ENCODE measurements at places on chromosomes 6 and 20.

GRCh38 chr20:23145281-23145700, 59.2 kb upstream of the CD93 start:
- no peak for DNase-seq

DNA sequence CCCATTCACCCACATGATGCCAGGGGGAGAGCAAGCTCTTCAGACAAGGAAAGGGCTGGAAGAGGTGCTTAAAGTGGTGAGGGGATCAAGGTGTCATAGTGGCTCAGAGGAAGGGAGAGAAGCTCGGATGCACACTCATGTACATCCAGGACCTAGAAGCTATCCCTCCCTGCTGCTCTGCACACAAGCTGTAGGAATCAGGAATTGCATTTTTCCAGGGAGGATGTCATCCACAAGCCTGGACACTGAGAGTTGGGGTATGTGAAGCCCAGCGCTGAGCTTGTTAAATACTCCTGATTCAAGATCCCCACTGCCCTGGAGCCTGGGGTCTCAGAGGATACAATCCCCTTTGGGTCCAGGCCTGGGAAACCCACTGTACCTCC, 85.8 kb upstream of the CCDC167 start:
- no peak for DNase-seq

DNA sequence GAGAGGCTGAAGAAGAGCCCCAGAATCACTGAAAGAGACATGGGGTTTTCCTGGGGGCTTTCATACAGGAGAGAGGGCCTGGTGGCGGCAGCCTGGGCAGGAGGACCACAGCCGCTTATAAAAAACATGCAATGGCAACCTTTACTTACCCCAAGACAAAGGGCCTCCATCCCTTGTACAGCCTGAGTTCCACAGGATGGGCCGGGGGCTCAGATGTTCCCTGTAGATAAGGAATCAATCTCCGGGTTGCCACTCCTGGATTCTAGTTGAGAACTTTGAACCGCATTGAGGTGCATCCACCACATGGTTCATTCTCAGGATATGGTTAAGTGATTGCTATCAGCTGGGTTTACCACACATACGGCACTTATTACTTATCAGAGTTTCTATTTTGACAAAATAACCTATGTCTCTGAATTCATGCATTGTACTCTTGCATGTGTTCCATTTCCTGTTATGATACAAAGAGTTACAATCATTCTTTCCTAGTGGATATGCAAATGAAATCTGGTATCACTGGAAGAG, 677.6 kb downstream of the KIF16B start:
- no peak for DNase-seq

GRCh38 chr20:3553663-3554062, 82.8 kb downstream of the ATRN start:
- no peak for DNase-seq

DNA sequence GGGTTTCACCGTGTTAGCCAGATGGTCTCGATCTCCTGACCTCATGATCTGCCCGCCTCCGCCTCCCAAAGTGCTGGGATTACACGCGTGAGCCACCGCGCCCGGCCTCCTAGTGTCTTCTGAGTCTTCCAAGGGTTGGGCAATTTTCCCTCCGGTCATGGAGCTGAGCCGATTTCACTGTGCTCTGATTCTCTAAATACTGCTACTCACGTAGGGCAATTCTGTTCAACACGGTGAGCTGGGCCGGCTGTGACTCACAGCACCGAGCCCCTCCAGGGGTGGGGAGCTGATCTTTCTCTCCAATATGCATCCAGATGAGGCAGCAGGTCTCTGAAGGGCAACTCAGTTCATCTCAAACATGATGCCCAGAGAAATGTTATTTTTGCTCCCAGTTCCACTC, 71.6 kb upstream of the CD93 start:
- DNase-seq, result no peak

GRCh38 chr6:17914651-17915050, 72.8 kb downstream of the KIF13A start:
- no peak for DNase-seq

DNA sequence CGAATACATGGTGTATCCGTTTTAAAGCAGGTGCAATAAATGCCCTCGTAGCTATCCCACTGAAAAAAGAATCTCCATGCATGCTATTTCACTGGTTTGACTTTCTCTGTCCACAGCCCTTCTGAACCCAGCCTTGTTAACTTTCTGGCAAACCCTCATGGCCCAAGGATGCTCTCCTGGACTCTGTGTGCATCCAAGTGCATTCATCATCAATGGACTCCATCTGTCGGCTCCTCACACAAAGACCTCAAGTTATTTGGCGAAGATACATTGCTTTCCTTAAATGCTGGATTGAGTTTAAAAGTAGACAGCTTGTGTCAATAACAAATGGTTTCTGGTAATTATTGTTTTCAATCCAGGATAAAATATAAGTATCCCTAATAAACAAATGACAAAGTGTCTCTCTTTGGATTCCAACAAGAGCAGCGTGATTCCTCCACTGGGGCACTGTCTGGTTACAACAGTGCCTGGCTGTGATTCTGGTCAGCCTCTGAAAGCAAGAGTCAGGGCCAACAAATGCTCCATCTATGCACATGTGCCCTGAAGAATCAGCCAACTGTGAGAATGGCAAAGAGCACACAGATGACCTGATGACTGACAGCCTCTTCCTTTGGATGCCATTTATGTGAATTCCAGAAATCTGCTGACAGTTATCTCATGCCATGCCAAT, 55.7 kb downstream of the FYN start:
- DNase-seq, result no peak

DNA sequence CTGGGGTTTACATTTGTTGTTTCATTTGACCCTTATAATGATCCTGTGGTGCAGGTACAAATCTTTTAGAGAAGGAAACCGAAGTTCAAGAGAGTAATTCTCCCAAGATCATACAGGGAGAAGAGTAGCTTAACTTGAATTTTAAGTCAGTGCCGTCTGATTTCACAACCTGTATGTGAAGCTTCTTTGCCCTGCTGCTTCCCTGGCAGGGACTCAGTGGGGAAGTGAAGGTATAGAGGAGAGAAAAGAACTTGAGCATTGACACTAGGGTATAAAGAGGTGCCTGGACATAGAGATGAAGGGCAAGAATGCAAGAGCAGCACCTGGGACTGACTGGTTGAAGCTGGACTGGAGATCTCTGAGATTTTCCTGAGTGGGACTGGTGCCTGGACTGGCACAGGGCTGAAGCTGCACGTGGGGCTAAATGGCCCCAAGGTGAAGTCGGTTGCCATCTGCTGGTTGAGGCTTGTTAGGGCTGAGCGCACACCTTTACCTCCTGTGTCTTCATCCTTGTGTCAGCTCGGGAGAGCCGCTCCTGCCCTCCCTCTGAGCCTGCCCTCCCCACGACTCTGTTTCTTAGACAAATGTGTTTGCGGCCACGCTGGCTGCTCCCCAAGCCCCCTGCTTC, 41.8 kb downstream of the FARS2 start:
- peak; percentile 35 for DNase-seq

DNA sequence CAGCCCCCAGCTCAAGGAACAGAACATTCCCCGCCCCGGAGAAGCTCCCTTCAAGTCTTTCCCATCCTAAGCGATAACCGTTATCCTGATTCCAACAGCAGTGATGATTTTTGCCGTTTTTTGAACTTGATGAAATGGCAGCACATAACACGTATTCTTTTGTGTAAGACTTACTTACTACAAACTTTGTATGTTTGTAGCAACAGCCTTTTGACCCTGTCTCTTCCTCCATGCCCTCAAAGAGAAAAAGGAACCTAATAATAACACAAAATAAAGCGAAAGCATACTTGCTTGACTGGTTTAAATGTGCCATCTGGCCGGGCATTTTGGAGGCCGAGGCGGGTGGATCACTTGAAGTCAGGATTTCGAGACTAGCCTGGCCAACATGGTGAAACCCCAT, 26.4 kb upstream of the SLC9A8 start:
- DNase-seq, result no peak

- no peak for DNase-seq
Measured at GRCh38 chr6:142698751-142699150, 246.2 kb downstream of the HIVEP2 start.

DNA sequence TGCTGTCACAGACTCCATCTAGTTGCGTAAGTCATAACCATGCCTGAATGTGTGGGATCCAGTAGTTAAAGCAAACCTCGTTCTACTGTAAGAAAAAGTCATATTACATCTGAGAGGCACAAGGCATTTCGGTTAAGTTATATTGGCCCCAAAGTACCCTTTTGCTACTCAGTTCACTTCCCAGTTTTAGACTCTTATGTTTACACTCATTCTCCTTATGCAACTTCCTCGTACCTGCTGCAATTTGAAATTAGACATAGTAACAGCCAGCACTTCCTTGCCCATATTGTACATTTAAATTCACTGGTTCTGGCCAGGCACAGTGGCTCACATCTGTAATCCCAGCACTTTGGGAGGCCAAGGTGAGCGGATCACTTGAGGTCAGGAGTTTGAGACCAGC, 37.0 kb downstream of the PEX7 start:
- no peak for DNase-seq

DNA sequence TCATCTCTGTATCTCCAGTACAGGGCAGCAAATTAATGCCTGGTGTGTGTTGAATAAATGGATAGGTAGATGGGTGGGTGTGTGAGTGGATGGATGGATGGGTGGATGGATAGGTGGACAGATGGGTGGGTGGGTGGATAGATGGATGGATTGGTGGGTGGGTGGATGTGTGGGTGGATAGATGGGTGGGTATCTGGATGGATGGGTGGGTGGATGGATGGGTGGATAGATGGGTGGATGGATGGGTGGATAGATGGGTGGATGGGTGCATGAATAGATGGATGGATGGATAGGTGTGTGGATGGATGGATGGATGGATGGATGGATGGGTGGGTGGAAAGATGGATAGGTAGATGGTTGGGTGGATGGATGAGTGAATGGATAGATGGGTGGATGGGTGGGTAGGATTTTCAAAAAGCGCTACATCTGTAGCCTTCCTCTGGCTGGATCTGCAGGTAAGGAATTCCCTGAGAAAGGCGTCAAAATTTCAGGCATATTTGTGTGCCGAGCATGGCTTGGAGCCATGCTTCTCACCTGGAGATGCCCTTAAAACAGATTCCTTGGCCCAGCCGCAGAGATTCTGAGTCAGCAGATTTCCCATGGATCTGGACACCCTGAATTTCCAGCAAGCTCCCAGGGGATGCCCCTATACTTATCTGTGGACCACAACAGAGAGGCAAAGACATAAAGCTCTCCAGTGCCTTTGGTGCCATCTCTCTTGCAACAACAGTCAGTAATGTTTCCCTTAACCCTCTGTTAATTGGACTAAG, 177.6 kb downstream of the CDH4 start:
- no peak for DNase-seq

Measured in T-helper 9 cell (primary cell).